ENCODE measurements at places on chromosomes 7 and 10. TPM values are rescaled to one million over a fixed set of nuclear protein-coding genes. Genes with fewer than 3 reads are reported as not detected.

ACADSB gene
- total RNA-seq = 22.9 TPM

SPDYE18 gene
- 3.1 TPM for total RNA-seq

ATG9B gene
- total RNA-seq = not detected

GBX1 gene
- total RNA-seq = not detected

STAM gene
- total RNA-seq = 28.2 TPM

TAS2R41 gene
- total RNA-seq = not detected

TMEM213 gene
- not detected for total RNA-seq

ACSL5 gene
- total RNA-seq = 13.8 TPM

TMEM139 gene
- 8.8 TPM for total RNA-seq

GIMAP7 gene
- total RNA-seq = 25.7 TPM

STEAP1B gene
- 9.4 TPM for total RNA-seq

ACBD7 gene
- 10.2 TPM for total RNA-seq

Measured in tibial nerve (tissue), 4 donors.